ENCODE measurements at places on chromosomes 1 and 21.

GRCh38 chr1:16441282-16441665 is 750 bp downstream of the NECAP2 start:
- no peak for DNase-seq

- DNase-seq: no peak
Measured at GRCh38 chr1:47435506-47436303, 2.1 kb upstream of the FOXD2 start.

GRCh38 chr1:220922951-220923350 is 43.7 kb downstream of the HLX start:
- no peak for DNase-seq

- DNase-seq: no peak
Measured at GRCh38 chr1:202255343-202255742, 61.7 kb downstream of the LGR6 start.

- no peak for DNase-seq
Measured at GRCh38 chr21:38493549-38494250, 4.6 kb downstream of the ERG start.

GRCh38 chr1:64935551-64936155 is 30.7 kb downstream of the JAK1 start:
- DNase-seq: no peak

GRCh38 chr1:230043081-230043480 is 24.0 kb upstream of the GALNT2 start:
- DNase-seq: no peak

DNA sequence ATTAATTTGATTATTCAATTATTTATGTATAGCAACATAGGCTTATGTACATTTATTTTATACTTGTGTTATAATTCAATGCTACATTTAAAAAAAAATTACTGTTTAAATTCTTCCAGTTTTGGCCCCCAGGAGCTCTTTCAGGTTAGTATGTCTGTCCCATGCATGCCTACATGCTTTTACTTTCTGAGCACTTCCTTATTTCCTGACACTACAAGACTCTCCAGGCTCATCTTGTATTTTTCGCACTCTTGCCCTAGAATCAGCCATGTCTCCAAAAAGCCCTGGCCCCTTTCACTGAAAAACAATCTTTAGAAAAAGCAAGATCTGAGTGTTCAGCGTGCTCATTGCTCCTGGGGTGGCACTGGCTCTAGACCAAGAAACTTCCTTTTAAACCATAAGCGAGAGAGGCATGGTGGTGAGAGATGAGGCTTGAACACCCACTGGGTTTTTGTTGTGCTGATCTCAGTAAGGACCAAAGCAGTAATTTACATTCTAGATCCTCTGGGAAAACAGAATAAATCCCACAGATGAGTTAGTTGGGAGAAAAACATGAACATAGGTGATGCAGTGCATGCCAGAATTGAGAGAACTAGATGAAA is 95.0 kb downstream of the SLC30A10 start:
- no peak for DNase-seq

- DNase-seq: no peak
Measured at GRCh38 chr1:193451001-193451400, 264.6 kb upstream of the B3GALT2 start.

DNA sequence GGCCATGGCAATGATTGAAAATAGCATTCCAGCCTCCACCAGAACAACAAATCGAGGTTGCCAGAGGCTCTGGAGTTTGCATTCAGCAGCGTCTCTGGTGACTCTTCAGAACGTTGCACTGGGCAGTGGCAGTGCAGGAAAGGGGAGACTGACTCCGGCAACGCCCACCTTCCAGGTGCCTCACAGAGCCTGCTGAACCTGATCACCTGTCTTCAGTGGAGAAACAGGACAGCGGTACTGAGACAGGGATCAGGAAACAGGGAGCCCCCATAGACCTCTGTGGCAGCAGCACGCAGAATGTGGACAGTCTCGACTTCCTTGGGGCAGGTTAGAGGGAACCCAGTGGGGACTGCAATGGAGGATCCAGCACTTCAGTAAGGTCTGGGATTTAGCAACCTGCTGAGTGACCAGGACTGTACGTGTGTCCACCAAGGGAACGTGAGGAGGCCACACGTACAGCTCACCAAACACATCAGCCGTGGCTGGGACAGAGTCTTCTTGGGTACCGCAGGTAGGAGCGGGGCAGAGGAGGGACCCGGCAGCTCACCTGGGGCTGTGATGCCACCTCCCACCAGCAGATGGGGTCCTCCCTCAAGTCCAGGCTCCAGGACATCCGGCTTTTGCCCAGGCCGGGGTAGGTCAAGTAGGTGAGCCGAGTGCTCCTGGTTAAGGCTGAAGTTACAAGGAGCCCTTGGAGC is 128.6 kb downstream of the PRDM2 start:
- peak; percentile 31 for DNase-seq

GRCh38 chr1:1426496-1427105 is 5.5 kb upstream of the ANKRD65 start:
- no peak for DNase-seq

DNA sequence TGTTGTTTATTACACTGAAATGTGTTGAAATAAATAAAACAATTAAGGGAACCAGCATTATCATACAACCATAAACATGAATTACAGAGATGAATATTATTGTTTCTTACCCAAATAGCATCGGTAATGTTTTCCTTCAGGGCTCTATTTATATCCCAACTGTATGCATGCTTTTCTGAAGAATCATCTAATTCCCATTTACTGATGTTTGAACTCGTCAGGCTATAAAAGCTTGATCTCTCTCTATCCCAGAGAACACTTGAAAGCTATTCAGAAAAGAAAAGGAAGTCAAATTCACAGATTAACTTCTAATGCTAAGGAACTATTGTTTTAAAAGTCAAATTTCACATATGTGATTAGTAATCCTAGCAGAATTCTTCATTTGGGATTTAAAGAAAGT is 12.4 kb downstream of the NUP133 start:
- no peak for DNase-seq

DNA sequence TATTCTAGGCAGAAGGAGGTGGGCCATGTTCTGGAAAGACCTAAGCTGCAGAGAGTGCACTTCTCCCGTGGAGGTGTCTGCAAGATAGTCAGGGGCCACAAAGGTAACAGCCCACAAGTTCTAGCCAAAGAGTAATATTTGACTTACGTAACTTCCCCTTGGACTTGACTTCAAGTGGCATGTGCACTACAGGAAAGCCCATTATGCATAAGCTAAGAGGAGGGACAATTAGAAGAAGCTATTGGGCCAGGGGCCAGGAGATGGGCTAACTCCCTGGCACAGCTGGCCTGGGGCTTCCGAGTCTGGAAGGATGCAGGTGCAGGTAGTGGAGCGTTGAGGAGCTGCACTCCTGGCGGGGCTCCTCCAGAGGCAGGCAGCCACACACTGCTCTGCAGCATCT is 58.3 kb downstream of the ERG start:
- no peak for DNase-seq

- DNase-seq: no peak
Measured at GRCh38 chr1:237998581-237998980, 107.9 kb upstream of the ZP4 start.

GRCh38 chr1:2786329-2787162 is 14.9 kb downstream of the TTC34 start:
- peak; percentile 82 for DNase-seq

- no peak for DNase-seq
Measured at GRCh38 chr21:46641656-46642055, 6.2 kb downstream of the PRMT2 start.

GRCh38 chr1:4144349-4144971 is 244.4 kb upstream of the C1orf174 start:
- no peak for DNase-seq

- peak; percentile 54 for DNase-seq
Measured at GRCh38 chr1:51189421-51190073, 46.5 kb upstream of the RNF11 start.

GRCh38 chr1:243819438-243819839 is 30.6 kb downstream of the AKT3 start:
- DNase-seq: no peak

GRCh38 chr21:34942911-34943310 is 106.2 kb downstream of the RUNX1 start:
- no peak for DNase-seq

DNA sequence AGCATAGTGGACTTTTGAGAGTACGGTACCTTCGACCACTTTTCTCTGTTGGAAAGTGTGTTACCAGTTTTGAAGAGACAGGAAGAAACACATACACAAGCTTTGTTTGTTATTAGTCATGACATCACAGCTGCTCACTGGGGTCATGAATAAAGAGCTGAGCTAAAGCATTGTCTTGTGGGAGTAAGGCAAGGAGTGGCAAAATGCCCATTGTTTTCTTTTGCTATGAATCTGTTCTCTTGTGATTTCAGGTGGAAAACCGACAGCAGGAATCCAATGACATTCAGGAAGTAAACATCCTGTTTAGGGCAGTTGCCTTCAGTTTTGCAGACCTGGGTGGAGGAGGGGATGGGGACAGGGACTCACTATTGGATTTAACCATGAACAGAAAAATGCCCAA is 66.2 kb downstream of the RGL1 start:
- DNase-seq: no peak

DNA sequence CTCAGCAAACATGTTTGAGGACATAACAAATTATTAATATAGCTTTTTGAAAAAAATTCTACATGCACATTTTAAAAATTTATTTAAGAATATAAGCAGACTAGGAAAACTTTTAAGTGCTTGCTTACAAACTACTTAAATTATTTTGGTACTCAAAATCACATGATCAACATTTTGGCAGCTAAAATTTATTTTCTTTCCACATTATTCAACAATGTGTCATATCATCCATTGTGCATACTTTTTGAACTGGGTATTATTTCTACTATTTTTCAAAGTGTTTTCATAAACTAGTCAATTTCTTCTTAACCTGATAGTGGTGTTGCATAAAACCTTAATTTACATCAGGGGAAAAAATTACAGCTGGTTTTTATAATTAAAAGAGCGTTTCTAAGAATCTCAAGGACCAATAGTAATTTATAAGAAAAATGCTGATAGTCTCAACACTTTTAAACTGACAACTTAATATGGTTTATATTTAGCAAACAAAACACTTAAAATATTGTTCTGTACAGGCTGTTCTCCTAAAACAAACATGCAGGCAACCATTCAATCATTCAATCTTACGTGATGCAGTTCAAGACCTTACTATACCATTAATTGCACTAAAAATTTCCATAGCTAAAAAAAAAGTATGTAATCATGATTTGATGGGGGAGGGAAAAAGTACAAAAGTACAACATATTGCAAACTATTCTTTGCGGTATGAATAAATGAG is 105.0 kb downstream of the GPATCH2 start:
- DNase-seq: no peak

- peak; percentile 65 for DNase-seq
Measured at GRCh38 chr1:101239095-101240040, 2.5 kb downstream of the S1PR1 start.

- no peak for DNase-seq
Measured at GRCh38 chr1:174364996-174365736, 82.6 kb upstream of the GPR52 start.

DNA sequence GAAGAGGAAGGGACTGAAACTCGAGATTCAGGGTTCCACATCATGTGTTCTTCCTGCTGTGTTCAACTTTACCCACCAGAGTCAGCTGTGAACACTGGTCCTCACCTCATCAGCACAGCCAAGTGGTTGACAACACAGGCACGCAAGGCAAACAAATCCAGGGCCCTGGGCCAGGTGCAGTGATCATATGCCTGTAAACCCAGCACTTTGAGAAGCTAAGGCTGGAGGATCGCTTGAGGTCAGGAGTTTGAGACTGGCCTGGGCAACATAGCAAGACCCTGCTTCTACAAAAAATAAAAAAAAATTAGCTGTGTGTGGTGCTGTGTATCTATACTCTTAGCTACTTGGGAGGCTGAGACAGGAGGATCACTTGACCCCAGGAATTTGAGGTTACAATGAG is 8.4 kb upstream of the XKR8 start:
- no peak for DNase-seq

- DNase-seq: no peak
Measured at GRCh38 chr1:116470671-116471070, 97.6 kb downstream of the ATP1A1 start.

- DNase-seq: no peak
Measured at GRCh38 chr1:183571678-183572268, 18.5 kb downstream of the NCF2 start.

GRCh38 chr21:36412916-36413315 is 27.7 kb downstream of the CHAF1B start:
- DNase-seq: no peak
